ENCODE measurements at places on chromosomes 6 and 20. TPM values are rescaled to one million over a fixed set of nuclear protein-coding genes. Genes with fewer than 3 reads are reported as not detected.
A peak's percentile ranks its signal among the peaks of the same experiment; 100 is the strongest.

DNA sequence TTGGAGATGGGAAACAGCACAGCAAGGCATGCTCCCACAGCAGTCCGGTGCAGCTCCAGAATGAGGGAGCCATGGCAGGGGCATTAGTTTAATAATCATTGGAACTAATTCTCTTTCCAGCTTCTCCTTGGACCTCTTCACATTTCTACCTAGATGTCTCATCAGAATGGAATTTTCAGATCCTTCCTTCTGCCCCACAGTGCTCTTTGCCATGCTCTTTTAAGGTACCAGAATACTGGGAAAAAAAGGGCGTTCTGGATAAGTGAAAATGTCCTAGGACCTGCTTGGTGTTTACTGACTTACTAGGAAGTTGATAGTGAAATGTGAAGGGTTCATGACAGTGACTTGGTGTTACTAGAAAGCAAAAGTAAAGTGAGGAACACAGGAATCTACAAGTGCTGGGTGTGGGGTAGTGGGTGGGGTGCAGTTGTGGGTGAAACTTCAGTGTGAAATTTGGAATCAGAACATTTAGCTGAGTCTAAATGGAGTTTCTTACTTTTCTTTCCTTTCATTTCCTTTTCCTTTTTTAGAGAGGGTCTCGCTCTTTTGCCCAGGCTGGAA lies 207.1 kb downstream of the ARID1B start:
- no peak for DNase-seq

DNA sequence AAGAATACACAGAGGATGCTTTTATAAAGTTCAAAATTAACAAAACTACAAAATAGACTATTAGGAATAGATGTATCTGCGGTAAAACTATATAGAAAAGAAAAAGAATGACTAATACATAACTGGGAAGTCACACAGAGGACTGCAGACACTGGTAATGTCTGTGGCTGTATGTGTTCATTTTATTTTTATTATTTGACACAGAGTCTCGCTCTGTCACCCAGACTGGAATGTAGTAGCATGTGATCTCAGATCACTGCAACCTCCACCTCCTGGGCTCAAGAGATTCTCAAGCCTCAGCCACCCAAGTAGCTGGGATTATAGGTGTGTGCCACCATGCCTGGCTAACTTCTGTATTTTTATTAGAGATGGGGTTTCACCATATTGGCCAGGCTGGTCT lies 38.9 kb downstream of the ESF1 start:
- DNase-seq = no peak

DNA sequence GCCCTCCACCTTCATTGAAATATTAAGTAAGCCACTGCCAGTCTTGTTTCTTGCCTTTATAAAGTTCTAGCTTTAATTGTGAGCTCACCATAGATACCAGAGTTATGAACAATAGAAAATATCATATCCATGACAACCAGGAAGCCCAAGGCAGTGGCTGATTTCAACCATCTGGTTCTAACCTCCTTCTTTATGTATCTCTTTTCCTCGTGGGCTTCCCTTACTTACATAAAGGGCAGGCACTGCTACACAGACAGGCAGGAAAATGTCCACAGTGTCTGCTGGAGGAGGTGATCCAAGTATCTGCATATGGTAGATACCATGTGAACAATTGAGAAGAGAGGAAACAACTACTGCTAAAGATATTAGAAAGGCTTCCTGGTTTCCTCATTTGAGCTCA lies 65.2 kb upstream of the PRND start:
- no peak for DNase-seq

Gene FERMT1
- 6.7 TPM for total RNA-seq

Gene GSTA1
- total RNA-seq = not detected

DNA sequence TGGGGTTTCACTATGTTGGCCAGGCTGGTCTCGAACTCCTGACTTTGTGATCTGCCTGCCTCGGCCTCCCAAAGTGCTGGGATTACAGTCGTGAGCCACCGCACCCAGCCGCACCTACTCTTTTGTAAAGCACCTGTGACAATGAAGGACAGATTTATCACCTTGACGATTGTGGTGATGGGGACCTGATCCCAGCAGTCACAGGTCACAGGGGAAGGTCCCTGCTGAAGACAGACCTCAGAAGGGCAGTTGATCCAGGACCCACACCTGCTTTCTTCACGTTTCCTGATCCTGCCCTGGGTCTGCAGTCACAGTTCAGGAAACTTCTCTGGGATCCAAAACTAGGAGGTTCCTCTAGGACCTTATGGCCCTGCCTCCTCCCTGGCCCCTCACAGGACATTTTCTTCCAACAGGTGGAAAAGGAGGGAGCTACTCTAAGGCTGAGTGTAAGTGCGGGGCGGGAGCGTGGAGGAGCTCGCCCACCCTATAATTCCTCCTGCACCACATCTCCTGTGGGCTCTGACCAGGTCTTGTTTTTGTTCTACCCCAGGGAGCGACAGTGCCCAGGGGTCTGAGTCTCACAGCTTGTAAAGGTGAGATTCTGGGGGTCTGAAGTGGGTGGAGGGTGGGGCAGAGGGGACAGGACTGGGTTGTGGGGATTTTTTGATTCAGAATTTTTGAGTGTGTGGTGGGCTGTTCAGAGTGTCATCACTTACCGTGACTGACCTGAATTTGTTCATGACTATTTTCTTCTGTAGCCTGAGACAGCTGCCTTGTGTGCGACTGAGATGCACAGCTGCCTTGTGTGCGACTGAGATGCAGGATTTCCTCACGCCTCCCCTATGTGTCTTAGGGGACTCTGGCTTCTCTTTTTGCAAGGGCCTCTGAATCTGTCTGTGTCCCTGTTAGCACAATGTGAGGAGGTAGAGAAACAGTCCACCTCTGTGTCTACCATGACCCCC lies 3.0 kb downstream of the HLA-E start:
- DNase-seq = no peak

GRCh38 chr20:37518606-37519507 lies 2.2 kb upstream of the NNAT start:
- no peak for DNase-seq

Gene CCM2L
- 0.08 TPM for total RNA-seq

DNA sequence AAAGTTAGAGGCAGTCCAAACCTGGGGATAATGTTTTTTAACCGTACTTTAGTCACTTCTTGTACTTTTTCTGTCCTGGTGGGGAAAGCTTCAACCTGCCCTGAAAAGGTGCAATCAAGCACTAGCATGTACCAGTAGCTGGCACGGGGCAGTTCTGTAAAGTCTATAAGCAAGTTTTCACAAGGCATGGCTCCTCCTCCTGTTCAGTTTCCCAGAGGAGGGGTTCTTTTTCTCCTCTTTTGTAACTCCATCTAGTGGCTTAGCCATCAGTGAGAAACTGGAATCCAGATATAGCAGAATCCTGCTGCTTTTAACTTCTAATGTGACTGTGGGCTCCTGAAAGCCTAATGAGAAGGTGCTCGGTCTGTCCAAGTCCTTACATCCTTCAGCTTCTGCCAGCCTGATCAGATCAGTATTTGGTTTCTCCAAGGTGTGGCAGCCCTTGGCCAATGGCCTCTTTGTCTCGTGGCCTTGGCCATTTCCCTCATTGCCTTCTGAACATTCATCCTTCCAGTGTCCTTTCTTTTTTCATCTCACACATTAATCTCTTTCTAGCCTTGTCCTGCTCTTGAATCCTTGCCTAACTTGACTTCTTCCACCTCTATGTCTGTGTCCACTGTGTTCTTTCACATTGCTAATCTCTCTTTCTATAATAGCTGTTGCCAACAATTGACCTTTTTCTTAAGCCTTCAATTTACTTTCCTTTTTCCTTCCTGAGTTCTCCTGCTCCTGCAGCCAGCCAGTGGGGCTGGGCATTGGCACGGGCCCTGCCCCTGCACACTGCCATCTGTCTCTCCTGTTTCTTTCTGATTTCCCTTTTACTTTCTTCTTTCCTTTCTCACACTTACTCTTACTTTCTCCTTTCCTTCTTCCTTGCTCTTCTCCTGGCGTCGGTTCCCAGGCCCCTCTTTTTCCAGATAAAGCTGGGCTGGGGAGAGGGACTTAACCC lies 222.0 kb upstream of the SYNCRIP start:
- DNase-seq = peak; percentile 38

Gene SLCO4A1
- total RNA-seq = 53.5 TPM

Gene ULBP2
- 0.37 TPM for total RNA-seq

- no peak for DNase-seq
Observed at GRCh38 chr6:83352424-83353061, 78.3 kb downstream of the ME1 start.

All from SK-MEL-5 (cell line).